ENCODE measurements at places on chromosomes 1 and 21.

- DNase-seq: peak; percentile 1
Observed at GRCh38 chr1:20430355-20431175, 55.4 kb downstream of the CAMK2N1 start.

DNA sequence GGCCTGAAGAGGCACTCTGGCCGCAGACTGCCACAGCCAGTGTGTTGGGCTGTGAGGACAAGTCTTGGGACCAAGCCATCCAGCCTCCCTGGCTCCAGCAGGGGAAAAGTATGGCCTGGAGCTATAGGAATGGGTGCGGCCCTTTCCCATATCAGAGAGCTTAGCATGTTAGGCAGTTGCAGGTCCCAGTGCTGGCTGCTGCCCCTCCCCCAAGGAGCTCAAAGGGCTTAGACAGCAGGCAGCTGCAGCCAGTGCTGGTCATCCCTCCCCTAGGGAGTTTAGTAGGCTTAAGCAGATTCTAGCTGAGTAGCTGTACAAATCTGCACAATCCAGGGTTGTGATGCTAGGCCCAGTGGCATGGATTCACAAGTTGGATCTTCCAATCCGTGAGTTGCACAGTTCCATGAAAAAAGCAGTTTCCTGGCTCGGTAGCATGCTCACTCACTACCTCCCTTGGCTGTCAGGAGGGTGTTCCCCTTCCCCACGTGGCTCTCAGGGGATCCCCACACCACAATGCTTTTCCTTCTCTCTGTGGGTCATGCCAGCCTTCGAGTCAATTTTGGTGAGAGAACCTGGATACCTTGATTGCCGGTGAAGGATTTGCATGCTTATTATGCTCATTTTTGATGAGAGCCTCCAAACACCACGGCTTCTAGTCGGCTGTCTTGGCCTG lies 1490.8 kb downstream of the BRINP3 start:
- no peak for DNase-seq

GRCh38 chr1:113456967-113457366 lies 66.7 kb downstream of the MAGI3 start:
- no peak for DNase-seq

- no peak for DNase-seq
Observed at GRCh38 chr1:214990619-214991018, 91.9 kb upstream of the KCNK2 start.

All from NCI-H526 treated with DMSO at 0.1 percent for 48 hours (cell line).